ENCODE measurements at places on chromosomes 3 and 15. TPM values are rescaled to one million over a fixed set of nuclear protein-coding genes. Genes with fewer than 3 reads are reported as not detected.

- DNase-seq: no peak
Observed at GRCh38 chr3:17033516-17034168, 148.9 kb downstream of the PLCL2 start.

DNA sequence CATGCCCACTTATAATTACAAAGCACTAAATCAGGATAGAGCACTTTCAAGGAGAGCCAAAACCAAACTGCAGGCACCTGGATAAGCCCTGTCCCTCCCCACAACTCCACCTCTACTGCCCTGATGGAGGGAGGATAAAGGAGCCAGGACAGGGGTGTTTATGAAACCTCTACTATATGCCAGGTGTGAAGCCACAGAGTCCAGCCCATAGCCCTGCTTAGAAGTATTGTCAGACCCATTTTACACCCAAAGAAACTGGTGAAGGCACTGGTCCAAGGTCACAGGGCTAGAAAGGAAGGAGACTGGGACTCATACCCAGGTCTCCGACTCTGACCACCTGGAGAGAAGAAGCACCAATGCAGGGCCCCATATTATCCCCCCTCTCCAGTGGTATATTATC is 48.7 kb downstream of the SH3BP5 start:
- DNase-seq: no peak

DNA sequence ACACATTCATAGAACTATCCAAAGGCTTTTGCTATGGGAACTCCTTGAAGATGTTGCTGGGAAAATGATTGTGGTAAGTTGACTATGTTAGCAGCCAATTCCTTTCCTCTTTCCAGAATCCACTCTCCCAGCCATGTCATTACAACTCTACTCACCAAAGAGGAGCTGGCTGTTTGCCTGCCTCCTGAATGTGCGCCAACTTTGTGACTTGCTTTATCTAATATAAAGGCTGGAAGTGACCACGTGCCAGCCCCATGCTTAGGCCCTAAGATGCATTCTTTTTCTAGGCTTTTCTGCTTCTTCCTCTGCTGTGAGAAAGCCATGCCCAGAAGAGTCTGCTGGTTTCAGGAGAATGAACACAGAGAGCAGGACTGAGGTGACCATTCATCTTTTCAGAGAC is 182.2 kb downstream of the GABRB3 start:
- DNase-seq: no peak

Gene MUC4
- total RNA-seq: 0.15 TPM

- no peak for DNase-seq
Observed at GRCh38 chr3:42438758-42439157, 28.3 kb upstream of the LYZL4 start.

- no peak for DNase-seq
Observed at GRCh38 chr3:181757694-181758306, 46.1 kb downstream of the SOX2 start.

DNA sequence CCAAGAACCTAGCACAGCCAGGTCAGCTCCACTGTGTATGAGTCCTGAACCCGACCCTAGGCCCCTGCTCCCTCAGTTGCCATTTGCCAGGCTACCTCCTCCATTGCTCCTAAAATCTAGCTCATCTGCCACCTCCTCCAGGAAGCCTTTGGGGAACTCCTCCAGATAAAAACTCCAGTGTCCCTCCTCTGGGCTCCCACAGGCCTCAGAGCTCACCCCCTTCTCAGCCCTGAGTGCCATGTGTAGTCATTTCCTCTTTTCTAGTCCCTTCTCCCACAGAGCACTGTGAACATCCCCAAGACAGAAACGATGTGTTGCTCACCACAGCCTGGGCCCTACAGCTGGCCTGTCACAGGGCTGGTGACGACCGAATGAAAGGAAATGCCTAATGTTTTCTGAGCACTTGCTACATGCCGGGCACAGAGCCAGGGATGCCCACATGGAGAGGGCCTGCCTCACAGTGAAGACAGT is 61.0 kb downstream of the IQSEC1 start:
- DNase-seq: peak; percentile 40

Gene AGBL1
- not detected for total RNA-seq

- no peak for DNase-seq
Observed at GRCh38 chr15:52383100-52383588, 87.5 kb upstream of the MYO5C start.

GRCh38 chr15:37221671-37222145 is 121.4 kb upstream of the MEIS2 start:
- no peak for DNase-seq

Gene MFGE8
- 58.5 TPM for total RNA-seq

DNA sequence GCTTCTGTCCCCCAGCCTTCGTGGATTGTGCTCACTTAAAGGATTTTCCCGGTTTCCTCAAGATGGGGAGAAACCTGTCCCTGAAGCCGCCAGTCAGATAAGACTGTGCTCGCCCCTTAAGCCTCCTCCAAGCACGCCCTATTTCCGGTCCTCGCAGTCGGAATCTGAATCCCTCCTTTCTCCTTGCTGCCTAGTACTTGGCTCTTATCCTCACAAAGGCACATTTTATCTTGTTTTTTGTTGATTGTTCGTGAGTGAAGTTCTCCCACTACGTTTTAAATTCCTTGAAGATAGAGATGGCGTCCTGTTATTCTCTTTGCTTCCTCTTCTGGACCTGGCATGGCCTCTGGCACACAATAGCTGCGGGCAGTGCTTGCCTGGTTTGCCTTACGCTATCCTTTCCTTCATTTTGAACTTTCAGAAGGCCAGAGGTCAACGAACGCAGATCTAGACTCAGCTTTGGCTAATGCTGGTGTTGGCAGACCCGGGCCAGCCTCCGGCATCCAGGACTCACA is 1.7 kb downstream of the CLDN11 start:
- DNase-seq: no peak

Gene SLC24A1
- total RNA-seq: 4.3 TPM

Gene RAB6B
- not detected for total RNA-seq

Gene UCN2
- not detected for total RNA-seq

All from activated CD4-positive, alpha-beta T cell treated with anti-CD3 and anti-CD28 coated beads, Interleukin-2, amount 10 ng/mL, durations not matched to agents 7 days and 5 days (primary cell).